ENCODE measurements at places on chromosomes 16 and 17.

- no peaks in the 10 kb centered on the region for H3K36me3 ChIP-seq
- no peak for DNase-seq
- no peak overlapping the region for H3K27ac ChIP-seq
These were observed 37.6 kb upstream of the PIRT start for GRCh38 chr17:10875430-10875851.

- peaks cover 5% of the 10 kb centered on the region for H3K27me3 ChIP-seq
- no peak for DNase-seq
- H3K36me3 ChIP-seq = no peaks in the 10 kb centered on the region
These were observed 15.8 kb downstream of the MEOX1 start for GRCh38 chr17:43645765-43646481.

DNA sequence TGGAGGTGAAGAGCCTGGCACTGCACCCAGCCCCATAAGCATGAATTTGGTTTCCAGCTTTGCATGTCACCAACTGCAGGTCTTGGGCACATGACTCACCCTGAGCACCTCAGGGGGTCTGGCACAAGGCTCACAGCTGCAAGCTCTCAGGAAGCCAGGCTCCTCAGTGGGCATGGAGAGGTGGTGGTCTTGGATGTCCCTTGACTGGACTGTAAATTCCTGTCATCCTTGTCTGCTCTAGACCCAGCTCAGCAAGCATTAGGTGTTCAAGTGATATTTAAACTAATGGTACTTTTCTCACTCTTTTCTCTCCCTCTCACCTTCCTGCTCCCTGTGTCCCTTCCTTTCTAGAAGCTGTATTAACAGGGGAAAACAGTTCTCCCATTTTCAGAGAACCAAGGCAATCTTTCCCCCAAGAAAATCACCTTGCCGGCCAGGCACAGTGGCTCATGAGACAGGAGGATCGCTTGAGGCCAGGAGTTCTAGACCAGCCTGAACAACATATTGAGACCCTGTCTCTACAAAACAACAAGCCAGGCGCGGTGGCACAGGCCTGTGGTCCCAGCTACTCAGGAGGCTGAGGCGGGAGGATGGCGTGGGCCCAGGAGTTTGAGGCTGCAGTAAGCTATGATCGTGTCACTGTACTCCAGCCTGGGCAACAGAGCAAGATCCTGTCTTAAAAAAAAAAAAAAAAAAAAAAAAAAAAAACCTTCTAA is 5.1 kb upstream of the KIFC3 start:
- no peaks in the 10 kb centered on the region for H3K36me3 ChIP-seq
- H3K4me3 ChIP-seq = peak overlapping the region; percentile 88
- H3K27ac ChIP-seq = no peak overlapping the region
- H3K4me1 ChIP-seq = peaks cover 51% of the 10 kb centered on the region
- no peak for DNase-seq
- H3K27me3 ChIP-seq = peaks cover 14% of the 10 kb centered on the region

DNA sequence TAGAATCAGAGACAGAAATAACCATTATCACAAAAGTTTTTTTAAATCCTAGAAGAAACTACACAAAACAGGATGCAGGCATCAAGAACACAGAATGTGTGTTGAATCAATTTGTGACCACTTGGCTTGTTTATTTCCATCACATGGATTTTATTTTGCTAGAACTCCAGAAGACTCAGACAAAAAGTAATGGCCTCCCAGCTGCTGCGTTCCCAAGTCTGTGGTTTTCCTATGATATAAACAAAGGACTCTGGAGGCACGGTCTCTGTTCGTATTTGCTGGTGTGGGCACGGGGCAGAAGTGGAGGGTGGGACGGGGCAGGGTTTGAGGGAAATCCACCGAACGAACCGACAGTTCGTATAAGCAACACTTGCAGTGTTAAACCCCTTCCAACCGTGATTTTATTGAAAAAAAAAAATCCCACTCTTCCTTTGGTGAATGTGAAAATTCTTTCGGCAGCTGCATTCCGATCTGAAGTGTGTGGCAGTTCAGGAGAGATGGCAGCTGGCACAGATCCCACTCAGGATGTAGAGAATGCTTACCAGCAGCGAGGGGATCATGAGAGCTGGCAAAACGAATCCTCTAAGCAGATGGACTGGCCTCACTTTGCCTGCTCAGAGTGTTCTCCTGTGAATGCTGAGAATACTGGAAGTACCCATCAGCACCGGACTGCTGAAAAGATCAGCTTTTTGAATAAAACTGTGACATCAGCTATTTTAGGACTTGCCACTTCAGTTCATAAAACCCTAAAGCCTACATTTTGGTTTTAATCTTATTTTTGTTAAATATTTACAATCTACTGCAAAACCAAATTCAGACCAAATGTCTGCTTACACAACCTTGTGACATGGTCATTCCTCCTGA is 165.2 kb downstream of the VPS53 start:
- peaks cover 52% of the 10 kb centered on the region for H3K36me3 ChIP-seq
- no peak for DNase-seq
- no peak overlapping the region for H3K4me3 ChIP-seq
- H3K27ac ChIP-seq = no peak overlapping the region
- no peaks in the 10 kb centered on the region for H3K4me1 ChIP-seq

- H3K4me1 ChIP-seq = no peaks in the 10 kb centered on the region
- H3K4me3 ChIP-seq = no peak overlapping the region
- no peak overlapping the region for H3K27ac ChIP-seq
- no peaks in the 10 kb centered on the region for H3K36me3 ChIP-seq
These were observed 46.1 kb downstream of the NXN start for GRCh38 chr17:933312-934073.

DNA sequence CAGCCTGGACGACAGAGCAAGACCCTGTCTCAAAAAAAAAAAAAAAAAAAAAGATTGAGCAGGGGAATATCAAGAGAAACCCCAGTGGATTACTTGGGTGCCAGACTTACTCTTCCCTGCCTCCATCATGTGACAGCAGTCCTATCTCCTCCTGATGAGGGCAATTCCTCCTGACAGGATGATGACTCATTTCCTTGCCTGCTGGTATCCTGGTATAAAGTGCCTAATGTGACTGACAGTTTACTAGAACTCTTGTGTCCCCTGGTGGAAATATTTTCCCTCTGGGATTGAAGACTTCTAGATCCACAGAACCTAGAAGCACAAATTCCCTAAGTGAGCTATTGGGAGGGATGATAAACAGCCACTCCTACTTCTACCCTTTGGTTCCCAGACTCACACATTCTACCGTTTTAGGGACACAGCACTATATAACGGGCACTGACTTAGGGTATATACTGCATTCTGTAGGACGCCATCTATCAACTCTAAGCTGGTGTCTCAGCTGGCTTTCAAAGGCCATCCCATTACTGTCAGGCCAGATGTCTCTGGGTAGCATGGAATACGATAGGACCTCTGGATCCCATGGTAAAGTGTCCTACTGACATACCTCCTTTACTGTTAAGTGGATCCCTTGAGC is 114.6 kb upstream of the MED13 start:
- no peaks in the 10 kb centered on the region for H3K4me1 ChIP-seq
- peaks cover 1% of the 10 kb centered on the region for H3K27me3 ChIP-seq
- H3K27ac ChIP-seq = no peak overlapping the region
- no peak overlapping the region for H3K4me3 ChIP-seq
- DNase-seq = no peak

GRCh38 chr16:48413272-48413671 is 28.1 kb upstream of the SIAH1 start:
- no peaks in the 10 kb centered on the region for H3K27me3 ChIP-seq
- H3K36me3 ChIP-seq = no peaks in the 10 kb centered on the region
- no peak overlapping the region for H3K4me3 ChIP-seq
- H3K4me1 ChIP-seq = no peaks in the 10 kb centered on the region
- no peak overlapping the region for H3K27ac ChIP-seq

DNA sequence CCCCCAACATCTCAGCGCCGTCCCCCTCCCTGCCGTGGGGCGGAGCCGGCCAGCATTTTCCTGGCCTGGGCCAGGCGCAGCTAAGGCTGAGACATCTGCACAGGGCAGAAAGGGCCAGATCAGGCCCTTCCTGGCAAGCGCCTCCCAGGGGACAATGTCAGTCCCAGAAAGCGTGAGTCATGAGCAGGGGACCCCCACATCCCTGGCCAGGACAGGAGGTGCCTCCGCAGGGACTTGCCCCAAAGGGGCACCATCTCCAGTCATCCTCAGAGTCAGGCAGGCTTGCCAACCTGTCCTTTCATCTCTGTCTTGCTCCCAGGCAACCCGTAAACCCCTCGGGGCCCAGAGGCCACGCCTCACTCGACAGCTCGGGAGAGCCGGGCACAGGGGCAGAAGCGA is 43.2 kb downstream of the SOCS1 start:
- no peaks in the 10 kb centered on the region for H3K36me3 ChIP-seq
- no peaks in the 10 kb centered on the region for H3K4me1 ChIP-seq
- H3K4me3 ChIP-seq = no peak overlapping the region
- no peaks in the 10 kb centered on the region for H3K27me3 ChIP-seq
- H3K27ac ChIP-seq = no peak overlapping the region

GRCh38 chr16:86093801-86094750 is 195.1 kb downstream of the IRF8 start:
- no peaks in the 10 kb centered on the region for H3K36me3 ChIP-seq
- H3K27ac ChIP-seq = no peak overlapping the region
- no peaks in the 10 kb centered on the region for H3K4me1 ChIP-seq
- H3K4me3 ChIP-seq = no peak overlapping the region
- DNase-seq = no peak
- H3K27me3 ChIP-seq = no peaks in the 10 kb centered on the region

GRCh38 chr16:69190598-69190997 is 3.6 kb downstream of the SNTB2 start:
- no peak overlapping the region for H3K27ac ChIP-seq
- H3K36me3 ChIP-seq = peaks cover 5% of the 10 kb centered on the region
- peaks cover 7% of the 10 kb centered on the region for H3K27me3 ChIP-seq

DNA sequence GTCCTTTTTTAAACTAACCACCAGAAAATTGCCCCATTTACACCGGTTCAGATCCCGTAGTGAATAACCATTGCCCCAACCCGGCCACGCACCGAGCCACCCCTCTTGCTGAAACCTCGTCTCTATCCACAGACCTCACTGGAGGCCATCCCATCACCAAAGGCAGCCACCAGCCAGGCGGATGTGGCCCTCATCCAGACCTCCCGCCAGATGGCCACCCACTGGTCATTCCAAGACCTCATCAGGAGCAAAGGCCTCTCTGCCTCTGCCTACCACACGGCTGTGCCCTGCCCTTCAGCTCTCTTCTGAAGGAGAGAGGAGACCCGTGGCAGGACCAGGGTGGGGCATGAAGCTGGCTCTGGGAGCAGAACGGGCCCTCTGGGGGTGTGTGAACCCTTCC is 38.2 kb upstream of the CDH5 start:
- H3K4me1 ChIP-seq = no peaks in the 10 kb centered on the region
- H3K27ac ChIP-seq = no peak overlapping the region
- H3K4me3 ChIP-seq = no peak overlapping the region
- H3K27me3 ChIP-seq = peaks cover 13% of the 10 kb centered on the region
- no peak for DNase-seq

DNA sequence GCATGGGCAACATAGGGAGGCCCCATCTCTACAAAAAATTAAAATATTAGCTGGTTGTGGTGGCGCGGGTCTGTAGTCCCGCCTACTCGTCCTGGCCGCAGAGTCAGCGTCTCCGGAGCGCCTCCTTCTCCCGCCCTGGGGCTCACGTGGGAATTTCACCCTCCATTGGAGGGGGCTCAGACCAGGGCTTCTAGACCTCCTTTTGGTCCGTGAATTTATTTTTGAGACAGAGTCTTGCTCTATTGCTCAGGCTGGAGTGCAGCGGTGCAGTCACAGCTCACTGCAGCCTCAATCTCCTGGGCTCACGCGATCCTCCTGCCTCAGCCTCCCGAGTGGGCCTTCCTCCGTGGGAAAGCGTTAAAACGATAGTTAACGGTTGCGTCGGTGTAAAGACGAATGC is 394 bp upstream of the NME4 start:
- peak overlapping the region; percentile 86 for H3K27ac ChIP-seq
- DNase-seq = no peak
- peaks cover 40% of the 10 kb centered on the region for H3K4me1 ChIP-seq
- no peaks in the 10 kb centered on the region for H3K36me3 ChIP-seq
- peaks cover 35% of the 10 kb centered on the region for H3K27me3 ChIP-seq
- H3K4me3 ChIP-seq = peak overlapping the region; percentile 87

DNA sequence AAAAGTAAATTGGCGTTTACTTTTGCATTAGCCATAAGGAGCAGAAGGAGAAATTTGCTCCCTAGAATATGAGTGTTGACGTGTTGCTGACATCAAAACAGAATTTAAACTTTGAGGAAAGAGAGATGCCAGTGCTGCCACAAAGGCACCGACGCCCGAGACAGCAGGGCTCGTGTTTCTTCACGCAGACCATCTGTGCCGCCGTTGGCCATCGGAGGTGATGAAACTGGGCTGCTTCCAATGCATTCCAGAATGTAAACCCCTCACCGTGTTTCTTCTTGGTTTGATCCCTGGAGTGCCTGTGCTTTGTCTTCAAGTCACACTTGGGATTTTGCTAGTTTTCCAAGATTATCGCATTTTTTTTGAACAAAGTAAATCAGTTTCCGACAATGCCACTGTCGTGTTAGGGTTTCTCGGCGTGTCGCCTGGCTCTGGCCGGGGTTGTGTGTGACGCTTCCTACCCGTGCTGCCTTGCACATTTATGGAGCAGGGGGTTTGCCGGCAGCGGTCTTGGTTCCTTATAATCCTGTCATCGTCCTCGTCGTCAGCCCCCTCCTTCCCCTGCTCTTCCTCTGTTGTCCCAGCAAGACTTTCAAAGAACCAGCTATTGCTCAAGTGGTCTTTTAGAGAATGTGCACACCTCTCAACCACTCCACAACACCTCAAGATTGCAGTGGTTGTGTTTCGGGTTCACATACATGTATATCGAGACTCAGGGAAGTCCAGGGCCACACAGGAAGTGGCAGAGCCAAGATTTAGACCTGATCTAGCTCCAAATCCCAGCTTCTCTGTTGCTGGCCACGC is 103.9 kb downstream of the METRNL start:
- peaks cover 2% of the 10 kb centered on the region for H3K27me3 ChIP-seq
- peaks cover 25% of the 10 kb centered on the region for H3K4me1 ChIP-seq
- no peak for DNase-seq
- H3K27ac ChIP-seq = peak overlapping the region; percentile 87
- no peaks in the 10 kb centered on the region for H3K36me3 ChIP-seq

GRCh38 chr17:76528156-76528527 is 9.4 kb downstream of the CYGB start:
- no peaks in the 10 kb centered on the region for H3K27me3 ChIP-seq
- peak overlapping the region; percentile 41 for H3K4me3 ChIP-seq
- no peaks in the 10 kb centered on the region for H3K36me3 ChIP-seq
- H3K4me1 ChIP-seq = peaks cover 28% of the 10 kb centered on the region
- H3K27ac ChIP-seq = peak overlapping the region; percentile 43
- no peak for DNase-seq

DNA sequence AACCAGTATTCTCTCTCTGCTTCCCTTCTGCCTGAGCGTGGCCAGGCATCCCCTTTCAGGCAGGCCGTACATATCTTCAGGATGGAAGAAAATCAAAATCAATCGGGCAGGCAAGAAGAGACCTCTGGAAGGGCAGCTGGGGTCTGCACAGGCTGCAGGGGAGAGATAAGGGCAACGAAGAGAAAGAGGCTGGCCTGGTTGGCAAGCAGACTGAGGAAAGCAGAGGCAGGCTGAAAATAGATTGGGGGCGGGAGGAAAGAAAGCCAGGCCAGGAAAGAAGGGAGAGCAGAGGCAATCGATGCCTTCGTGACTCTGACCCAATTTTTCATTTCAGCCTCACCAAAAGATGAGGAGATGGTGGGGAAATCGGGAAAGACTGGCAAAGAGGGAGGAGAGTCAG is 18.1 kb downstream of the PIPOX start:
- no peaks in the 10 kb centered on the region for H3K4me1 ChIP-seq
- no peak overlapping the region for H3K4me3 ChIP-seq
- DNase-seq = no peak

Measured in immature natural killer cell (primary cell).